ENCODE measurements at places on chromosomes 5 and 9.

DNA sequence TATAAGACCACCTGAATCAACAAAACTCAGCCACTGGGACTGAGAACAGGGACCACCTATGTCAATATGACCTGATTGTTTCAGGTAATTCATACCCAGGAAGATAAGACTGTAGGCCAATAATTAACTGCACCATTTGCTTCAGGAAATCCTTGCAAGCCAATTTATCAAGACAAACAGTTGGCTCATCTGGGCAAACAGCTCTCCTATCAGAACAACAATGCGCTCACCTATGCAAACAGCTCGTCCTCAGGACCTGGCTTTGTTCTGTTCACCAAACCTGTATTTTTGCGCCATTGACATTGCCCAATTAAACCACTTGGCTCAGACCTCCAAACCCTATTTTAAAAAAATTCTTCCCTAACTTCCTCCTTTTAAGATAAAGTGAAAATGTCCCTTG is 92.3 kb upstream of the MARCHF11 start:
- no peak for DNase-seq

DNA sequence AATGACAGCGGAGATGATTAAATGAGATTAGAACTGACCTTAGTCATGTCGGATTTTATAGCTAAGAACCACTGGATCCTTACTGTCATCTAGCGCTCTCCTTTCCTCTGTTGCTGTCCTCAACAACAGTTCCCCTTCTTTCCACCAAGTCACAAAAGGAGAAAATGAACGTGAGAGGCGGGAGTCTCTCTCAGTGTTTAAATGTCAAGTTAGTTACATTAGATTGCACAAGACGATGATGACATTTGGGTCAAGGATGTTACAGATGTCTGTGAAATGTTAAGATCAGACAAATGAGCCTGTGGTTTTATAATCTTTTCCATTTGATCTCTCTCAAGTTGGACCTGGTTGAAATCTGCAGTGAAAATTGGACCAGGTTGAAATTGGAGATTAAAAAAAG is 53.5 kb downstream of the FBXO38 start:
- DNase-seq, result no peak

DNA sequence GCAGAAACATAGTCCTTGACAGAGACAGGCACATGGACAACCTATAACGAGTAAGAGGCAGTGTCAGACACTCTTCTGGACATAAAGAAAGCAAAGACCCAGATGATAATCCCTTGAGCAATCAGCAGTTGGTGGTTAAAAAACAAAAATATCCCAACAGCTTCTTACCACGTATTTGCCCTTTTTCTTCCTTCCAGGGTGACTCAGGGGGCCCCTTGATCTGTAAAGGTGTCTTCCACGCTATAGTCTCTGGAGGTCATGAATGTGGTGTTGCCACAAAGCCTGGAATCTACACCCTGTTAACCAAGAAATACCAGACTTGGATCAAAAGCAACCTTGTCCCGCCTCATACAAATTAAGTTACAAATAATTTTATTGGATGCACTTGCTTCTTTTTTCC is 9.5 kb downstream of the GZMK start:
- DNase-seq, result no peak

DNA sequence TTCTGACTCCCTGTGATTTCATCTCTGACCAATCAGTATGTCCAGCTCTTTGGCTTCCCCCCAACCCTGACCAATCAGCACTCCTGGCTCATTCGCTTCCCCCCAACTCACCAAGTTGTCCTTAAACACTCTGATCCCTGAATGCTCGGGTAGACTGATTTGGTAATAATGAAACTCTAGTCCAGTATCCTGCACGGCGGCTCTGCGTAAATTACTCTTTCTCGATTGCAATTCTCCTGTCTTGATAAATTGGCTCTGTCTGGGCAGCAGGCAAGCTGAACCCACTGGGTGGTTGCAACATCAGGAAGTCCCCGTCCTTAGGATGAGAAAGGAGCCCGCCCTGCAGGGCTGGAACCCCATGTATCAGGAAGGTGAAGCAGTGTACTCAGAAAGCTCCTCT is 10.4 kb downstream of the FCN2 start:
- DNase-seq, result no peak

DNA sequence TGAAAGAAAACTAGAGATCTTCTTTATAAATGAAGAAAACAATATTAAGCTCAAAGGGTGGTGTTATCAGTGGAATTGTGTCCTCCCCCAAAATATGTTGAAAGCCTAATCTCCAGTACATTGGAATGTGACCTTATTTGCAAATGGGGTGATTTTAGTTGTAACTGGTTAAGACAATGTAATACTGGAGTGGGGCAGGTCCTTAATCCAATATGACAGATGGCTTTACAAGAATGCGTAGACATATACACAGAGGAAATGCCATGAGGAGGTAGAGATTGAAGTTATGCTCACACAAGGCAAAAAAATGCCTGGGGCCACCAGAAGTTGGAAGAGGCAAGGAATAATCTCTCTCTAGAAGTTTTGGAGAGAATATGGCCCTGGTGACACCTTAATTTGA is 13.7 kb upstream of the TRIM32 start:
- DNase-seq, result no peak

DNA sequence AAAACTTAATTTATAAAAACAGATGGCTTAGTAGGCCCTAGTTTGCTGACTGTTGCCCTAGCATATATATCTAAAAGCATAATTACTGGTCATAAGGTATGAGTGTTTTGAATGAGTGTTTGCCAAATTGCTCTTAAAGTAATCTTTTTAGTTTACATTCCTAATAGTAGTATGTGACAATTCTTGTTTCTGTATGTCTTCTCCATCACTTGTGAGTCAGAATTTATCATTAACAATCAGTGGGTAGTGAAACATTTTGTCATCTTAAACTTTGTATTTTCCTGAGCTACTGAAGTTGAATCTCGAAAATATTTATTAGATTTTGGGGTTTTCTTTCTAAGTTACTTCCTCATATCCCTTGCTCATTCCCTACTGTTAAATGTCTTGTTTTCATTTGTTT is 49.6 kb downstream of the APC start:
- DNase-seq, result no peak

DNA sequence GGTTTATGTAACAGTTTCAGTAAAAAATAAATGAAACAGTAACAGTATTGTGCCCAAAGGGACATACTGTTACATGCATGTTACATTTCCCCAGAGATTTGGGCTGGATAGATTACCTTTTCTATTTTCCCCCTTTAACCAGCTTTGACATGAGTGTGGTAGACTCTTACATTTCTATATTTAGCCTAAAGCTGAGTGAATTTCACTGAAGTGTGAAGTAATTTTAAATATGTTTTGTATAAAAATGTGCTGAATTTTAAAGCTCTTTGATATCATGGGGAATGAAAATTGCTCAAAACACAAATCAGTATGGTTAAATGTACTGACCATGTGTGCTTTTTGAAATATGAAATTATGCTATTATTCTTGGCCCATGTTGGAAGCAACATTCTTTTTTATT is 122.3 kb upstream of the CDH10 start:
- no peak for DNase-seq

DNA sequence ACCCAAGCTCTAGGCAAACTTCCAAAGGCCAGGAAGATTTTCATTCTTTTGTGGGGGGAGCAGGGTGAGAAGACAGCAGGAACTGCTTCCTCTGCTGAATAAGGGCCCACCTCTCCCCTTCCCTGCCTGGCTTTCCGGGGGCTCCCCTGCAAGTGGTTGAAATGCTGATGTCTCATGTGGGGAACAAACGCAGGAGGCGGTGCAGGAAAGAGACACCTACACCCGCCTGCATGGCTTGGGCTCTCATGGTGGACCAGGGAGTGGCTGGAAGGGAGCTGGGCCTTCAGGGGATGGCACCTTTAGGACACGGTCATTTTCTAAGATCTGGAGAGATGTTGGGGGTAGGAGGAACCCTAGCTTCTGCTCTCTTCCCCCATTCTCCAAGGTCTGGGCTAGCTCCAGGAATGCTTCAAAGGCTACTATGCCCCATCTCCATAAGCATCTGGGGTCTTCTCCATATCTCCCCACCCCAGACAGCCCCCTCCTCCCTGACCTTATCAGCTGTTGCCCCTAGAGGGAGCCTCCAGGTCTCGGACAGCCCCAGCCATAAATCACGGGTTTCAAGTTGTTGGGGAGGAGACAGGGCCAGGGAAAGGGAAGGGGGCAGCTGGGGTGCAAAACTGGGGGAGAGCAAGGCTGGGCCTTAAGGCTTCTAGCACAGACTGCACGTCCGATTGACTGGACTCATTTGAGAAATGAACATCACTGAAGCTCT is 76.6 kb downstream of the PSD2 start:
- no peak for DNase-seq

DNA sequence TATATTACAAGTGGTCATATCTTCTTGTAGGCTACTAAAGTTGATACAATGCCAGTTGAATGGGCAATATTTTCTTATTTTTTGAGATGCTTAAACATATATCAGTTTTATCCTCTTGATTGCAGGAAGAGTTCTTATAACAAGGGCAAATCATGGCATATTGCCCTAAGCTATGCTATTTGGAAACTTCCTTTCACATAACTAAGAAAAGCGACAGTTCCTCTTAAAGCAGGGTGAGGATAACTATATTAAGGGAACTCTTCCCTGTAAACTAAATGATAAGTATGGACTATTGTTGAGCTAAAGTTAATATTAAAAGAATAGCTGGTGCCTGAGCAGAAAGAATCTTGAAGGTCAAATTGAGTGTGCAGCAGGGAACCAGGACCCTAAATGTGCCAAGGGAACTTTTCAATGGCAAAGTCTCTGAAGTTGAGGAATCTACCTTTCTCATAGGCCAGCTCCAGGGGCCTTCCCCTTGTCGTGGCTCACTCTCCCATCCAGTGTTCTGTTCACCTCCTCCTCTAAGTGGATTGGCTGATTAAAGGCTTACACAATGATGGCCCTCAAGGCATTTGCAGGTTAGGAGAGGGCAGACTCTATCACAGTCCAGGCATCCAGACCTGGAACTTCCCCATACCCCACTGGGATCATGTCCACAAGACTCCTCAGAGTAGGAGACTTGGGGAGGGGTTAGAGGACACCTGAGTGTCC is 26.8 kb downstream of the FYB1 start:
- no peak for DNase-seq

DNA sequence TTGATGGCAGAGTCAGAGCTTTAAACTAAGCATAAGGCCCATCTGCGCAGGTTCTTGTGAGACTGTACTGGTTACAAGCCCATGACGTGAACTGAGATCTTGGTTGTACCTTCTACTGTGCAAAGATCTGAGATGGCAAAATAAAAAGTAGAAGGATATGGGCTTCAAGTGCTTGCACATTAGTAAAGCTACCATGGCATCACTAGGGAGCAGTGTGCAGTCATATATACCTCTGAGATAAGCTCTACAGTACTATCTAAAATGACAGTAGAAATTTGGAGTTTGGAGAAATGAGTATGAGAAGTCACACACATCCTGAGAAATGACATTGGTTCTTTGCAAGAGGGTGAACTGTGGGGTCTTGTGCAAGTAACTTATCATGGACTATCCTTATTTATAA is 408.2 kb upstream of the PRR16 start:
- no peak for DNase-seq

DNA sequence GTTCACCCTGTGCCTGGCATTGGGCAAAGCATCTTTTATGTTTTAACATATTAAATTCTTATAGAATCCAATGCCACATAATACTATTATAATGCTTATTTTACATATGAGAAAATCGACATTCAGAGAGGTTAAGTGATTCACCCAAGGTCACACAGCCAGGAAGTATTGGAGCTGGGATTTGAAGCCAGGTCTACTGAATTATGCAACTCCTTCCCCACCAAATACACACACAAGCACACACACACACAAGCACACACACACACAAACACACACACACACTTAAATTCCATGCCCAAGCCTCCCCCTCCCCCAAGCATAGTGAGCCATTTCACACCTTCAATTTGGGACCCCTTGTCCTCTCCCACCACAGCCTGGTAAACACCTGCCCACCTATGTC is 37.4 kb downstream of the UBE2QL1 start:
- DNase-seq, result no peak

DNA sequence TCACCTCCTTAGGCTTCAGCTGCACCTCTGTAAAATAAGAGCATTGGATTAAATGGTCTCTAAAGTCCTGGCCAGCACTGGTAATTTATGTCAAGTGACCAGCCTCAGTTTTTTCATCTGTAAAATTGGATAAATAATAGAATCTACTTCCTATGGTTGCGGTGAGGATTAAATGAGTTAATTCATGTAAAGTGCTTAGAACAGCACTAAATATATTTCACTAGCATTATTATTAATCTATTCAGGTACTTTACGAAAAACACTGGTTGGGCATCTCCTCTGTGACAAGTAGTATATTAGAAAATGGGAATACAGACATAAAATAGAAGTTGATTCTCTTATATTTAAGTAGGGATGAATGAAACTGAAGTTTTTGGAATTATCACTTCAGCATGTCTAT is 13.8 kb upstream of the TMEM245 start:
- no peak for DNase-seq

DNA sequence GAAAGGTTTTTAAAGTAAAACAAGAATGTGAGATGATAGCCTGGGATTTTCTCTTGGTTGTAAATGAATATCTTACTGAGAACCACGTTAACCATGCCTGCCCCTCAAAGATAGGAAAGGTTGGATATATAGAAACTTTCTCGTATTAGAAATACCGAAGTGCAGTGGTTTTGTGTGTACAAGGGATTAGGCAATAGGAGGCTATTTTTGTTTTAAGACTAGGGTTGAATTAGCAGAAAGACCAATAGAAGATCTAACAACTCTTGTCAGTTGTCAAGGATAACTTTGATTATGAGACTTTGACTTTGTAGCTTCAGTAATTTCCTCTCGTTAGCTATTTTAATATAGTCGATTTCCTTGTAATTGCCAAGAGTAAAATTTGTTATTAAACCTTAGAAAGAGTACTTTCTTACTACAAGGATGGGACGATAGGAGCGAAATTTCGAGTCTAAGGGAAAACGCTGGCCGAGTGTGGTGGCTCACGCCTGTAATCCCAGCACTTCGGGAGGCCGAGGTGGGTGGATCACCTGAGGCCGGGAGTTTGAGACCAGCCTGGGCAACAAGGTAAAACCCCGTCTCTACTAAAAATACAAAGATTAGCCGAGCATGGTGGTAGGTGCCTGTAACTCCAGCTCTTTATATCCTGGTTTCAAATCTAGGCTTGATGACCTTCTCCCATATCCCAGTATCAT is 838 bp downstream of the POLK start:
- DNase-seq, result no peak

DNA sequence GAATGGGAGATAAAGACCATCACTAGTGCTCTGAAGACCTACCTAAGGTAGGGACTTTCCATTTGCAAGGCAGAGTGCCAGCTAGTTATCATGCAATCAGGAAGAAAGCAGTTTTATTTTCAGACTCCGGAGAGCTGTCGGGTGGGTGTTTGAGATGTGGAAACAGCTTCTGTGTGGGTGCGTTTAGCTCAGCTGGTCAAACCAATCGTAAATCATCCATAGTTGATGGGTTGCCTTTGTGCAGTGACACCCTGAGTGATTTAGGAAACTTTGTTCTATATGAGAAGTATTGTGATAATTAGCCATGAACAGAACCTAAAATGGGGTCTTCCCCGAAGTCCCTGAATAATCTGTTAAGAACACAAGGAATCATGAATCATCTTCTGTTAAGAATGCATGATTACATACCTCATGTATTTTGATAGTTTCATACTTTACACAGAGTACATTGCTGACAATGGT is 284.3 kb downstream of the ARHGAP26 start:
- DNase-seq, result peak; percentile 22

All from CD4-positive, alpha-beta T cell treated with Interleukin-10 for 1 hour (primary cell).